ENCODE measurements at places on chromosomes 5 and 9. TPM values are rescaled to one million over a fixed set of nuclear protein-coding genes. Genes with fewer than 3 reads are reported as not detected.

- H3K27me3 ChIP-seq: no peaks in the 10 kb centered on the region
- no peaks in the 10 kb centered on the region for H3K36me3 ChIP-seq
- no peak for DNase-seq
- H3K4me1 ChIP-seq: no peaks in the 10 kb centered on the region
- H3K4me3 ChIP-seq: no peak overlapping the region
Observed at GRCh38 chr9:26604076-26604662, 288.4 kb downstream of the CAAP1 start.

DNA sequence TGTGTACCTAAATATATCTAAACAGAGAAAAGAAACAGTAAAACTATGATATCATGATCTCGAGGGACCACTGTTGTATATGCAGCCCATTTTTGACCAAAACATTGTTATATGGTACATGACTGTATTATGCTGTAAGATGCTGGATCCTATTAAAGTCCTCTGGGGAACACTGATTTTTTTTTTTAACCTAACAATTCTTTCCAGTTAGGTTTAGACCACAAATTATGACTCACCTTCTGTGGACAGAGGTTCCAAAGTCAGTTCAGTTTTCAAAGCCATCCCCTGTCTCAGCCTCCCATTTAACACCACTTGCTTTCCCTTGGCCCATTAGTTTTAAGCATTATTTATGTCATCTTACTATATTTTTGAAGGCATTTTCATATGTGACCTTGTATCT is 27.1 kb downstream of the TRMO start:
- no peaks in the 10 kb centered on the region for H3K4me1 ChIP-seq
- H3K27ac ChIP-seq: no peak overlapping the region
- H3K27me3 ChIP-seq: no peaks in the 10 kb centered on the region
- H3K4me3 ChIP-seq: no peak overlapping the region
- DNase-seq: no peak
- no peaks in the 10 kb centered on the region for H3K36me3 ChIP-seq

GRCh38 chr5:88883059-88883835 is at the start of gene MEF2C:
MEF2C (minus strand) TSS chr5:88883184; CDS start chr5:88823788, 59,396 bp downstream.
- H3K4me3 ChIP-seq: peak within 1 kb of the TSS; percentile 86
- peaks cover 28% of the 10 kb centered on the region for H3K4me1 ChIP-seq
- H3K27ac ChIP-seq: peak within 1 kb of the TSS; percentile 96
- DNase-seq: peak; percentile 37
- no peaks in the 10 kb centered on the region for H3K27me3 ChIP-seq

GRCh38 chr5:128035689-128036088 is 47.9 kb upstream of the SLC12A2 start:
- peaks cover 11% of the 10 kb centered on the region for H3K4me1 ChIP-seq
- no peaks in the 10 kb centered on the region for H3K27me3 ChIP-seq
- no peaks in the 10 kb centered on the region for H3K36me3 ChIP-seq
- no peak overlapping the region for H3K27ac ChIP-seq
- H3K4me3 ChIP-seq: no peak overlapping the region

GRCh38 chr9:135878528-135879236 is 28.7 kb downstream of the CAMSAP1 start:
- H3K27ac ChIP-seq: no peak overlapping the region
- H3K4me3 ChIP-seq: no peak overlapping the region
- H3K4me1 ChIP-seq: peaks cover 16% of the 10 kb centered on the region
- H3K36me3 ChIP-seq: no peaks in the 10 kb centered on the region
- DNase-seq: no peak

GRCh38 chr5:17620627-17621026 is 10.4 kb downstream of the TAF11L12 start:
- H3K4me1 ChIP-seq: no peaks in the 10 kb centered on the region
- no peaks in the 10 kb centered on the region for H3K36me3 ChIP-seq
- H3K4me3 ChIP-seq: no peak overlapping the region
- DNase-seq: no peak
- H3K27ac ChIP-seq: no peak overlapping the region

Gene MATR3
- total RNA-seq: 264 TPM

DNA sequence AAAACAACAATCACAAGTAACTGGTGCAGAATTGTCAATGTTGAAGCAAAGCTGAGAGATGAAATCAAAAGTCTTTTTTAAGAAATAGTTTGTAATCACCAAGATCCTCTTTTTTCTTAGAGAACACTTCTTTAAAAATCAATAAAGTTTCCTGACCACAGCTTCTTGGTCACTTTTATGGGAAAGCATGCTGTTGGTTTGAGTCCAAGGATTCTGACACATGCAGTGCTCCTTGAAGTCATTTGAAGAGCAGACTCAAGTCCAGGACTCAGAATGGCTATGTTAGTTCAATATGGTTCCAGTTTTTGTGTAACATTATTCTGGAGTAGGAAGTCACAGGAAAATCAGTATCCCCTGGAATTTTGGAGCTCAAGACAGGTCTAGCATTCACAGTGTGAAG is 480.6 kb downstream of the NR2F1-AS1 start:
- no peak overlapping the region for H3K27ac ChIP-seq
- no peak overlapping the region for H3K4me3 ChIP-seq

DNA sequence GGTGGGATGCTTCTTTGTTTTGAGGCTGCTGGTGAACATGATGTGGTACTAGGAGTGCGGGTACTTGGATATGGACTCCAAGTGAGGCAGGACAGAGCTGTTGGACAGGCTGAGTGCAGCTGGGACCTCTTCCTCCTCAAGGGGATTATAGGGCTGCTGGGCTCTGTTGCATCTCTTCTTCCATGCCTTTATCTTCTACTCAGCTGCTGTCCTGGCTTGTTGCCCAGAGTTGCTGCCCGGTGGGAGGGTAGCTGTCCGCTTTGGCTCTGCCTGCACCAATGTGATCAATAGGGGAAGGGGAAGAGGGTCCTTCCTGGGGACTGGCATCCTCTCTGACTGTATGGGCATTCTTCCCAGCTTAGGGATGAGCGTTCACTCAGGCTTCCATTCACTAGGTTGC is 1217.9 kb upstream of the ACO1 start:
- no peak overlapping the region for H3K4me3 ChIP-seq
- H3K27me3 ChIP-seq: no peaks in the 10 kb centered on the region
- H3K4me1 ChIP-seq: no peaks in the 10 kb centered on the region
- DNase-seq: no peak

- H3K4me3 ChIP-seq: no peak overlapping the region
- no peaks in the 10 kb centered on the region for H3K27me3 ChIP-seq
- no peak overlapping the region for H3K27ac ChIP-seq
- H3K36me3 ChIP-seq: no peaks in the 10 kb centered on the region
Observed at GRCh38 chr5:53962306-53962705, 348.1 kb downstream of the ARL15 start.

Gene PFN3
- not detected for total RNA-seq

DNA sequence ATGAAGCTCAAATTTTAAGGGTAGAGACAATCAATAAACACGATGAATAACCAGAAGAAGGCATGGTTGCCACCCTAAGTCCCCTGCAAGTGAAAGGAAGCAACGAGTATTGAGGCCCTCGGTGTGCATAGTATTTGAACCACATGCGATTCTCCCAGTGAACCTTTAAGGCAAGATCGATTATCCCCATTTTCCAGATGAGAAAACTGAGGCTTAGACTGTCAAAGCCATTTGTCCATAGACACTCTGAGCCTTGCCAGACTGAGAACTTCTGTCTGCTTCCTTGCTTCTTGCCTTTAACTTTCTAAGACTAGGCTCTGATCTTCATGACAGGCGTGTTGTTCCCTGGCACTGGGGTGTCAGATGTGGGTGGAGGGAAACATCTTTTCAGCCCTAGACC is 58.2 kb downstream of the COL27A1 start:
- no peak overlapping the region for H3K4me3 ChIP-seq
- H3K27ac ChIP-seq: peak overlapping the region; percentile 76
- H3K27me3 ChIP-seq: no peaks in the 10 kb centered on the region
- H3K36me3 ChIP-seq: peaks cover 7% of the 10 kb centered on the region

Gene ADAMTS16
- total RNA-seq: not detected

- no peaks in the 10 kb centered on the region for H3K27me3 ChIP-seq
- H3K4me1 ChIP-seq: no peaks in the 10 kb centered on the region
- no peaks in the 10 kb centered on the region for H3K36me3 ChIP-seq
- no peak for DNase-seq
Observed at GRCh38 chr9:19690128-19690527, 98.7 kb downstream of the SLC24A2 start.

DNA sequence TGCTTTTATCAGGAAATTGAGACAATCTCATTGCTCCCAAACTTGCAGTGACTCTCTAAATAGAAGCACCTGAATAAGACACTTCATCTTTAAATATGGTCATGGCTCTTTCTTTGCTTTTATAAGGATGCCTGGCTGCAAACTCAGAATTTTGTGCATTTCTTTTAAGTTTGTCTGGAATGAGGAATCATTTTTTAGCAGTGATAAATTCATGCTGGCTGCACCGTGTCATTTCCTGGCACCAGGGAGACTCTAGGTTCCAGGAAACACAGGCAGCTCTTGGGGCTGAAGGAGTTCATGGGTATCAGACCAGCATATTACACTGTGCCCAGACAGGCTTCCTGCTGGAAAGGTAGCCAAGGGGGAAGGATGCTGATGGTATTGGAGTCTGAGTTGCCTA is 109.9 kb downstream of the NUDT12 start:
- no peak overlapping the region for H3K27ac ChIP-seq
- H3K4me3 ChIP-seq: no peak overlapping the region
- no peaks in the 10 kb centered on the region for H3K27me3 ChIP-seq
- H3K4me1 ChIP-seq: peaks cover 20% of the 10 kb centered on the region

- no peaks in the 10 kb centered on the region for H3K36me3 ChIP-seq
- H3K27me3 ChIP-seq: no peaks in the 10 kb centered on the region
- H3K4me1 ChIP-seq: no peaks in the 10 kb centered on the region
- no peak overlapping the region for H3K27ac ChIP-seq
- DNase-seq: no peak
- H3K4me3 ChIP-seq: no peak overlapping the region
Observed at GRCh38 chr5:26329562-26330189, 708.7 kb downstream of the CDH9 start.

Gene SLC4A9
- not detected for total RNA-seq

GRCh38 chr5:152259702-152260101 is 145.4 kb downstream of the NMUR2 start:
- no peak overlapping the region for H3K4me3 ChIP-seq
- no peaks in the 10 kb centered on the region for H3K36me3 ChIP-seq
- DNase-seq: peak; percentile 4

DNA sequence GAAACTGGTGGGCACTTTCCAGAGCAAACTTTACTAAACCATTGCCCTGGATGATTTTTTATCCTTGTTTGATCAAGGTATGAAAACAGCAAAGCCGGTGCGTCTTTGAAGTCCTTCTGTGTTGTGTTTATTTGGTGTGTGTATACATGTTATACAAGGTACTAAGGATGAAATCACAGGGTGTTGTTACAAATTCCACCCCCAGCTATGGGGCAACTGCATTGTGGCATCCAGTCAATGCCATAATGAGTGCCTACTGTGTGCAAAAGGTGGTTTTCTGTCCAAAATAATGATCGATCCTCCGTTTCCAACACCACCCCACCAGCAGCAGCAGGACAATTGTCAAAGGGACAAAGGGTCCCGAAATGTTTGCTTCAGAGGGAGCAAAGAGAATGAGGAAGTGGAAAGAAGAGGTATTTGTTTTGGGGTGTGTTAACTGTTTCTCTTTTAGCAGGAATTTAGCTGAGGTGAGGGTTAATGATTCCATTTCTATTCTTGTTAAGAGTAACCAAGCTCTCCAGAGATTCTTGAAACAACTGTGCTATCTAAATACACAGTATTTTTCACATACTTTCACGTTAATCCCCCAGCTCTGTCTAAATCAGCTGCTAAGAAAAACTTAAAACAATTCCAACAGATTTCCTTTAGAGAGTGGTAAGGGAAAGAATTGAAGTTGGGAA is 568.7 kb upstream of the KLF4 start:
- H3K27me3 ChIP-seq: no peaks in the 10 kb centered on the region
- no peak overlapping the region for H3K4me3 ChIP-seq
- DNase-seq: no peak
- H3K4me1 ChIP-seq: peaks cover 11% of the 10 kb centered on the region

Gene CANX
- total RNA-seq: 371 TPM

DNA sequence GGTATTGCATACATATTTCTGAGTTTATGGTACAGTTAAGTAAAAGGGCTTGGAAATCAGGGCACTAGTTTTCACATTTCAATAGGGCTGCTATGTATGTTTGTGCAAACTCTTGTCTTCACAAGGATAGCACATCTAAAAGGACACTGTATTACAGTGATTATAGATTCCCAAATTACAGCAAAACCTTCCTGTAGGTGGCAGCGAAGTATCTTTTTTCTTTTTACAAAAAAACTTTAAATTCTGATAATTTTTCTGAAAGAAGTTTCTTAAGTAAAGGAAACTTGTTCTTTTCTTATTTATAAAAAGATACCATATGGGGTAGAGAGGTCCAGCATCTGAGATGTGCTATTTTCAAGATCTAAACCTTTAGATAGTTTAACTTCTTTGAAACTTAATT is 337.8 kb downstream of the PTPRD start:
- peaks cover 3% of the 10 kb centered on the region for H3K4me1 ChIP-seq
- H3K27me3 ChIP-seq: no peaks in the 10 kb centered on the region
- no peak overlapping the region for H3K27ac ChIP-seq
- no peak overlapping the region for H3K4me3 ChIP-seq

DNA sequence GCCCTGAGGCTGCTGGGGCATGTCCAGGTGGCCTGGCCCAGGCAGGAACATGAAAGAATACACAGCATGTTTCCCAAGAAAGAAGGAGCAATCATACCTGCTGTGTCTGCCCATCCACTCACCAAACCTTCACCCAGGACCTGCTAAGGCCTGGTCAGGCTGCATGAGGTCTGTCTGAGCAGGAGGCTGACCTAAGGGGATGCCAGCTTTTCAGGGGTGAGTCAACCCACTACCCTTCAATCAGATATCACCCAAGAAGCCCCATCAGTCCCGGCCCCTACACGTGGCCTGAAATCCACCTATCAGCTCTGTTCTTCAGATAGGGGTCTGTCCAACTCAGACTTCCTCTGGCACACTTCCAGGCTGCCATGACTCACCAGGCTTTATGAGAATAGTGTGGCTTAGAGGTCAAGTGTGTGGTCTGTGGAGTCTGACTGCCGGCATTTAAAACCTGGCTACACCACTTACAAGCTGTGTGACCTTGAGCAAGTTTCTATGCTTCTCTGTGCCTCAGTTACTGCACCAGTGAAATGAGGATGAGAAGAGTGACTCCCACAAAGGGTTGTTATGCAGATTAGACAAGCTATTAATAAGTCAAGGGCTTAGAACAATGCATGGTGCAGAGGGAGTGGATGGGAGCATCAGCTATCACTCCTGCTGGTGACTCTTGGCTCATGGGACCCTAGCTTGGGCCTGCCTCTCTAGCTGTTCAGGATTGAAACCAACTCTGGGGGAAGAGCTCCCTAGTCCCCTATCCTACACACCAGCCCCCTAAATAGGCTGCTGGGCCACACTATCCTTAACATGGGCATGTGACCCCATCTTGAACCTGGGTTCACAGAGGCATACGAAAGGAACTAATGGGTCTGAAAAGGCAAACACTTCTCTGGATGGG is 130.3 kb downstream of the PAX5 start:
- DNase-seq: no peak
- no peaks in the 10 kb centered on the region for H3K4me1 ChIP-seq
- no peaks in the 10 kb centered on the region for H3K27me3 ChIP-seq
- no peak overlapping the region for H3K27ac ChIP-seq
- H3K4me3 ChIP-seq: no peak overlapping the region

DNA sequence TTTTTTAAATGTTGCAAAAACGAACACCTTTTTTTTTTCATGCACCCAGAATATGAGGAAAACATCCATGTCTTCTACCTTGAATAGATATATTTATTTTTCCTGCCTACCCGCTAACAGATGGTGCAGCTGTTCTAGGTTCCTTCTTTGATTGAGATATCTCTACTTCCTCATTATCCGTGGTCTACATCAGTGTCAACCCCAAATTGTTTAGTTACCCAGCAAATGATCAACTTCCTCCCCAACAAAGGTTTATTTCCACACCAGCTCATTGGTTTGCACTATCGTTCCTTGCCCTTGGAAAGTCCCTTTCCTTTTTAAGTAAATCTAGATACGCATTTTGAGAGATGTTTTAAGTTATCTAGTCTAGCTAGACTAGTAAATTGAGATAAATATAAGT is 166.4 kb downstream of the PRR16 start:
- no peak overlapping the region for H3K27ac ChIP-seq
- H3K36me3 ChIP-seq: no peaks in the 10 kb centered on the region
- no peak overlapping the region for H3K4me3 ChIP-seq
- H3K4me1 ChIP-seq: no peaks in the 10 kb centered on the region
- no peaks in the 10 kb centered on the region for H3K27me3 ChIP-seq

Measured in thoracic aorta (tissue), 2 donors.